Neural crest cell (in vitro differentiated cells): ENCODE measurements at places on chromosomes 13 and 19. TPM values are rescaled to one million over a fixed set of nuclear protein-coding genes. Genes with fewer than 3 reads are reported as not detected.

The USHBP1 gene
- 0.23 and 0.57 TPM in 2 replicates for total RNA-seq

DNA sequence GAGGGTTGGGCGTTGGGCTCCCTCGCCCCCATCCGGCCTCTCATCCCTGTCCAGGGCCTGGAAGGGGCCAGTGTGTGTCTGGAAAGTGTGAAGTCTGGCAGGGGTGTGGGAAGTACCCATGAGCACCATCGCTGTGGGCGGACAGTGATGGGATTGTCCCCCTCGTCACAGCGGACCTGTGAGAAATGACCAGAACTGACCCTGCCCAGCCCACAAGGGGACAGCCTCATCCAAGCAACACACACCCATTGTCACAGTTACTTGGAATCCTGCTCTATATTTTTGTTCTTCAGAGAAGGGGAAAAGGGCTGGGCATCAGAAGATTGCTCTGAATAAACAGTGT is 18.6 kb downstream of the MCF2L start:
- DNase-seq, result no peak

- no peak for DNase-seq
These were observed 365.1 kb downstream of the DNAJC15 start for GRCh38 chr13:43388282-43389034.

- DNase-seq, result no peak
These were observed 111.2 kb upstream of the SGCG start for GRCh38 chr13:23069566-23069965.

The ZNF177 gene
- 8.0 and 9.6 TPM in 2 replicates for total RNA-seq

The PDX1 gene
- total RNA-seq, result not detected in 2 replicates

DNA sequence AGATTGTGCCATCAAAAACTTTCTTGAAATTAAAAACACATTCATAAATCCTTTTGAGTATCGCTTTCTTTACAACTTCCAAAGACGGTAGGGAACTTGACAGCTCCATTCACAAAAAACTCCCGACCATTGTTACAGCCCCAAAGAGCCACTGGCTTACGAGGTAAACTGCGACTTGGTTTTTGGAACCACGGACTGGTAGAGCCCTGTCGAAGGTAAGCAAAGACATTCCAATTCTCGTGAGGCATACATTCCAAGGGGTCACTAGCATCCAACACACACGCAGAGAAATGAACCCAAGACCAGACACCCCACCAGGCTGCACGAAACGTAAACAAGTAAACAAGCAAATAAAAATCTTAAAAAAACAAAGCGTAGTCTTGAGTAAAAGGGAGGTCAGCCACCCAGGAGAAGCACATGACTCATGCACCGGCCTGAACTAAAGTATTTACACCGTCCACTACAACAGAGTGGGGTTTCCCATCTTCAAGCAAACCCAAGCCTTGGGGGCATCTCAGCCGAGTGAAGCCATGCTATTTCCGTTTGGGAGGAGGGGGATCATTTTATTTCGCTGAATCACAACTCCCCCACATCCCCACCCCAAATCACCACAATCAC is 1.4 kb downstream of the BRD4 start:
- DNase-seq, result no peak

DNA sequence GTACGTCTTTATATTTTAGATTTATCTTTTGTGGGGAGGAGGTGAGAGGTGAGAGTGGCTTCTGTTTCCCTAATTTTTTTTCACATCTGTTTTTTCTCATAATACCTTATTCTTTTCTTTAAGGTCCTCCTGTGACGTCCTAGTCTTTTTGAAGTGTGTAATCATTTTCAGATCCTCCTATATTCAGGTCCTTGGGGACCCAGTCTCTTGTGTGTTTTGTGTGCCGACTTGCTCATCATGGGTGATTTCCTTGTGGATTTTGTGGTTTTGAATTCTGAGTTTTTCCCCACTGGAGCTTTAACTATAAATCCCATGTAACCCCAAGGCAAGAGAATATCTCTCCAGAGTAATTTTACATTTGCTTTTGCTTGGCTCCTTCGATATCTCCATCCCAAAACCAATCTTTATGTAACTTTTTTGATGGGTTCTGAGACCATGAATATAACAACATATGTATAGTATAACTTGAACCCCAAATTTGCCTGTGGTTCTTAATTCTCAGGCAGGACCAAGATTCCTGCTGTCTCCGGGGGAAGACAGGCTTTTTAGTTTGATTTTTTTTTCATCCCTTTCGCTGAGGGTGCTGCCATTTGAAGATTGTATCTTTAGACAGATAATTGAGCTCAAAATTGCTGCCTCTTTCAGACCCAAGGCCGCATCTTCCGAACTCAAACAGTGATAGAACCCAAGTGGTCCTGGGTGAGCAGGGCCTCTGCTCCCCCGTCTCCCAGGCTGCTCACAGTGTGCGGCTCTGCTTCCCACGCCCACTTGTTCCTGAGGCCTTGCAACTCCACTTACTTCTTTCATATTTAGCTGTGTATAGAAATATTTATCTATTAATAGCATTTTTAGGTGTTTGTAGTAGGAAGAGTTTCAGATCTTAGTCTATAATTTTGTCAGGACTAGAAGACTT is 59.1 kb upstream of the GPR183 start:
- no peak for DNase-seq

The CEACAM1 gene
- total RNA-seq, result not detected in 2 replicates

DNA sequence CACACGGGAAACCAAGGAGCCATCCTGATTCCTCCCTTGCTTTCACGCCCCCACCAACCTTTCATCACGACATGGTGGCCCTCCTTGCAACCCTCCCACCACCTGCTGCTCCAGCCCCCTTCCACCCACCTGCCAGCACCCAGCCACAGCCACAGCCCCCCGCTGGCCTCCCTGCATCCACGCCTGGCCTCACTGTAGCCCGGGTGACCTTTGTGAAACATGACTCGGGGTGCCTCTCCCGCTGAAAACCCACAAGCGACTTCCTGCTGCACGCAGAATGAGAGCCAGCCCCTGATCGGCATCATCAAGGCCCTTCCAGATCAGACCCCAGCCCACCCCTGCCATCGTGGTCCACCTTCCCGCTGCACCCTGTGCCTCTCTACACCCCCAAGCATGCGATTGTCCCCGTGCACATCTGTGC is 14.9 kb downstream of the POP4 start:
- DNase-seq, result no peak

DNA sequence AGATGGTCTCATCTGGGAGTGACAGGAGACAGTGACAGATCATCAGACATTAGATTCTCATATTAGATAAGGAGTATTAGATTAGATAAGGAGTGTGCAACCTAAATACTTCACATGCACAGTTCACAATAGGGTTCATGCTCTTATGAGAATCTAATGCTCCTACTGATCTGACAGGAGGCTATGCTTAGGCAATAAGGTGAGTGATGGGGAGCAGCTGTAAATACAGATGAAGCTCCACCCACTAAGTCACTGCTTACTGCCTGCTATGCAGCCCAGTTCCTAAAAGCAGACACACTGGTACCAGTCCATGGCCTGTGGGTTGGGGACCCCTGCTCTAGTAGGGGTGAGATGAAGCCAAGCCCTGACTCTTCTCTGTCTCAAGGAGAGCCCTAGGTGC is 10.0 kb upstream of the IGFL3 start:
- no peak for DNase-seq

DNA sequence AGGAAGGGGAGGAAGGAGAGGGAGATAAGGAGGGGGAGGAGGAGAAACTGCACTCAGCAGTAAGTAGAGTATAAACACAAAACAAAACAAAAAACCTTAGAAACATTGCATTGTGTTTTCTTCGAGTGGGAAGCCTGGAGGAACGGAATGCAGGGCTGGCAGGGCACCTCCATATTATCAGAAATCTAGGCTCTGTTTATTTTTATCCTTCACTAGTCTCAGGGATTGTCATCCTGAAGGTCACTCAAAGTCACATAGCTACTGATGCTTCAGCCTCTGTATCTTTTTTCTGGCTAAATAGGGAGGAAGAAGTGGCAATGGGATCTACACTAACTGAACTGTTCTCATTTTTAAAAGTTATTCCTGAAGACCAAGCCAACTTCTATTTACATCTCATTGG is 467.8 kb downstream of the KCTD12 start:
- DNase-seq, result no peak

DNA sequence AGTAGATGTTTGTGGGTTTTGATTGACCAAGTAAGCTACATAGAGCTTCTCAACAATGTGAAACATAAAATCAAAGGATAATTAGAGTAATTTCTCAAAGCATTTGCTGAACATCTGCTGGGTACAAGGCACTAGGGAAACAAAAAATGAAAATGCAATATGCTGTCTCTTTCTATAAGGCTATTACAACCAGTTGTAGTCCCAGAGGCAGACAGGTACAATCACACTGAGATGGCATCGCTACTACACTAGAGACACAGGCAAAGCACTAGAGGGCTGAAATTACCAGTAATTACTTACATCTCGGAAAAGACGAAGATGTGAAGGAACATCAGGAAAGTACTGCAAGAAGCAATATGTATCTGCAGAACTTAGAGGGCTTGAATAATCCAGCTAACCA is 133.3 kb downstream of the LHFPL6 start:
- no peak for DNase-seq
